ENCODE measurements at places on chromosomes 7 and 10.

DNA sequence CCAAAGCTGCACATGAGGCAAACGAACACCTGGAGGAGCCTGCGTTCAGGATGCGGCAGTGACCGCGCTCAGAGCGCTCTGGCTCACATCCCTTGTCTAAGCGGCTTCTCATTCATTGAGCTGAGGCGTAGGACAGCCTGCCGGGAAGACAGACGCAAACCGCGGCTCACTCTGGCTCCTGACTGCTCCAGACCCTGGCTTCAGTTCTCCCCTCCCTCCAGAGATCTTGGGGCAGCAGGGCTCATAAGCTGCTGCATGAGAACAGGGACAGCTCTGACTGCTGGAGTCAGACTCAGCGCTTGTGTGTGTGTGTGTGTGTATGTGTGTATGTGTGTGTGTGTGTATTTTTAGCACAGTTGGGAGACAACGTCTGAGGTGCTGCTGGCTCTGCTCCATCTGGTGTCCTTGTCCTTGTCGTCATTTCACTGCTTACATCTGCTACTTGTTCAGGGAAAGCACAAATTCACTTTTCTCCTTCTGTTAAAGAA lies 15.8 kb upstream of the LYZL2 start:
- DNase-seq, result no peak

- DNase-seq, result no peak
Observed at GRCh38 chr10:127890832-127891334, 1.9 kb downstream of the CLRN3 start.

DNA sequence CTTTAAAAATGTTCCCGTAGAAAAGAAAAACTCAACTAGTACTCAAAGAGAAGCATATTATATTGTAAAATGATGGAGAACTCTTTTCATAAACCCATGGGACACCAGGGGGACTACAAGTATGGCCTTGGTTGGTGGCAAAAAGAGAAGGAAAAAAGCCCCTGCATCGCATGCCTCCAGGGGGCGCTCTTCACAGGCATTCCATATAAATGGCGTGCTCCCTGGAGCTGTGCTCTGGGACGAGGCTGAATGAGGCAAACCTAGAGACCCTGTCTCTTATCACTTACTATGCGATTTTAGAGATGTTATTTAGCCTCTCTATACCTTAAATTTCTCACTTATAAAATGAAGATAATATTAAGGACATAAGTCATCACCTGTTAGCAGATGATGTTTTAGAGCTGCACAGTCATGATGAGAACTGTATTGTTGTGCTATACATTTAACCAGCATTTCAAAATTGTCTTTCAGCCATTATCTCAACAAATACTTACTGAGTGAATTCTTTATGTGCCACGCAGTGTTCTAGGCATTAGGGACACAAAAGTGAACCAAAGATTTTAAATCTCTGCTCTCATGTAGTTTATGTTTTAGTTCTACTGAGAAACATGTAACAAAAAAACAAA lies 105.8 kb downstream of the ARHGAP21 start:
- peak; percentile 51 for DNase-seq

DNA sequence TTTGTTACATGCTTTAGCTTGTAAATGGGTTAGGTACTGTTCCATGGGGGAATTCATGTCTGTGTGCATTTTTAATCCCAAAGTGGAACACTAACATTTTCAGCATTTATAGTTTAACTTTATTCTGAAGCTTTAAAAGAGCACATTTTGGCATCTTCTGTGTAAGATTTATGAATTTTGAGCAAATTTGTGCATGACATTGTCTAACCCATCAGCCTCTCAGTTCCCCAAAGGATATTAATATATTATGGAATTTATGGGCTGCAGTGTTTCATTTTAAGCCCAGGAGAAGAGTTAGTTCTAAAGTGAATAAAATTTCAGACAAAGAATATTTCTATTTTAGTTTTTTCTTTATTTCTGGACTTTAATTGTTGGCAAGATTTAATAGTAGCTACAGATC lies 421.4 kb downstream of the PLXDC2 start:
- no peak for DNase-seq

DNA sequence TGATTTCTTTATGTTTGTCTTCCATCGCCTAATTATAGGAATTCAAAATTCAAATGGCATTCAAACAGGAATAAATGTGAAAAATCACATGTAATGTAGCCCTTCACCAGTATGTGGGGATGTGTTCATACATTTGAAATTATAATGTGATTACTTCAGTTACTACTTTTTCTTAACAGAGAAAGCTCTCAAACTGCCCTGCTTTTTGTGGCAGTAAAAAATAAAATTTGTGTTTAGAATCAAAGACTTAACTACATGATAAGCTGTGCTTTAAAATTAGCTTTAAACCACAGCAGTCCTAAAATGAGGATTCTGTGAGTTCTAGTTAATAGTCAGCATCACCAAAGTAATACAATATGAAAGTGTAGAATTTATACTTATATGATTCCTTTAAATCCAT lies 7.8 kb upstream of the HERC4 start:
- no peak for DNase-seq

GRCh38 chr7:23514755-23515154 lies 17.0 kb downstream of the TRA2A start:
- DNase-seq, result no peak

GRCh38 chr7:42431873-42432272 lies 194.9 kb upstream of the GLI3 start:
- DNase-seq, result no peak

DNA sequence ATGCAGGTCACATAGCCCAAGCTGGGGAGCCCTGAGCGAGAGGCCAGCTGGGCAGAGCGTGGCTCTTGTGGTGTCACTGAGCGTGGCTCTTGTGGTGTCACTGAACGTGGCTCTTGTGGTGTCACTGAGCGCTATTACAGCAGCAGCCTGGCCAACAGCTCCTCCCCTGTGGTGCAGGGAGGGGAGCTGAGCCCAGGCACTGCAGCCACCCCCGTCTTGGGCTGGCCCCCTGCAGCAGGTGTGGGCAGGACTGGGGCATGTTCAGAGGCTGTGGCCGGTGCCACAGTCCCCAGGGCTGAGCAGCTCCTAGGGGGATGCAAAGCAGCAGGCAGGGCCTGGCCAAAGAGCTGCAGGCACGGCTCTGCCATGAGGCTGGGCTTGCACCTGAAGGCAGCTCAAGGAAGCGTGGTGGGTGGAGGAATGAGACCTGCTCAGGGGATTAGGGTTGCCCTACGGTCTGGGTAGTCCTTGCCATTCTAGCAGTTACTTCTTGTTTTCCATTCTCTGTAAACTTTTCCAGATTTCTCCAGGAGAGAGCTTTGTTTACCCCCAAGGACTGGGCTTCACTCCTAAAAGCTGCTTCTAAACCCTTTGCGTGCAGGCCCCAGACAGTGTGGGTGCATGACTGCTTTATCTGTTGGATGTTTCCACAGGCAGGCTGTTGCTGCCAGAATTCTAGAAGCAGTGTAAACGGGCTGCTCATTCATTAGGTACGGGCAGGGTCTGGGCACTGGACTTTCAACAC lies 29.2 kb downstream of the ZNF783 start:
- peak; percentile 40 for DNase-seq

- DNase-seq, result no peak
Observed at GRCh38 chr10:129029051-129029450, 438.0 kb upstream of the MGMT start.

DNA sequence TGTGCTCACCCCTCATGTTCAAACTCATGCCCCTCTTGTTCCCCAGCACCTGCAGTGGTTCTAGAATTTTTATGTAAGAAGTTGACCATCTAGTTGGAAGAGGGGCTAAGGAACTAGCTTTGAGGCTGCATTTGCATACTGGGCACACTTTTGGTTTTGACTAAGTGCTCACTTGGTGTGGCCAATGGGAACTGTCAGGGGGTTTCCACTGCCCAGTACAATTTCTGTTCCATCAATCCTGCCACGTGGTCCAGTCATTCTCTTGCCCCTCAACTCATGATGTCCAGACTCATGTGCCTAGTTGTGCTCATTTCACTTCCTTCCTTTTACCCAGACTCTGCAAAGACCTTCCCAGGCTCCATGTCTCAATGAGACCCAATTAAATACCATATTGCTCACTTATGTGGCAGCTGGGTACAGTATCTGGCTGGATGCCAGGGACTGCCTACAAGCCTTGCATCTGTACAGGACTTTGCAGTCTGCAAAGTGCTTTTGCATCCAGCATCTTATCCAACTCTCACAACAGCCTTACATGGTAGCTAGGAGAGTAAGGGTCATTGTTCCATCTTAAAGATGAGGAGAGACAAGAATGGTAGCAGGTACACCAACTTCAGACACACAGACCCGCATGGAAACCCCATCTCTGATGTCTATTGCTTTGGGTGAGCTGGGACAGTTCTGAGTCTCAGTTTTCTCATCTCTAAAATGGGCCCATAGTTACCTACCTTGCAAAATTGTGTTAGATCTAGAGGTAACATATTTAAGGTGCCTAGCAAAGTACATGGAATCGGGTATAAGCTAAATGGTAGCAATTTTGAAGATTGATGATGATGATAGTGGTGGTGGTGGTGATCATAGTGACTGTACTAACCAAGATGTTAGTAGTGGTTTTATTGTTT lies 30.1 kb upstream of the KCNMA1 start:
- DNase-seq, result no peak

DNA sequence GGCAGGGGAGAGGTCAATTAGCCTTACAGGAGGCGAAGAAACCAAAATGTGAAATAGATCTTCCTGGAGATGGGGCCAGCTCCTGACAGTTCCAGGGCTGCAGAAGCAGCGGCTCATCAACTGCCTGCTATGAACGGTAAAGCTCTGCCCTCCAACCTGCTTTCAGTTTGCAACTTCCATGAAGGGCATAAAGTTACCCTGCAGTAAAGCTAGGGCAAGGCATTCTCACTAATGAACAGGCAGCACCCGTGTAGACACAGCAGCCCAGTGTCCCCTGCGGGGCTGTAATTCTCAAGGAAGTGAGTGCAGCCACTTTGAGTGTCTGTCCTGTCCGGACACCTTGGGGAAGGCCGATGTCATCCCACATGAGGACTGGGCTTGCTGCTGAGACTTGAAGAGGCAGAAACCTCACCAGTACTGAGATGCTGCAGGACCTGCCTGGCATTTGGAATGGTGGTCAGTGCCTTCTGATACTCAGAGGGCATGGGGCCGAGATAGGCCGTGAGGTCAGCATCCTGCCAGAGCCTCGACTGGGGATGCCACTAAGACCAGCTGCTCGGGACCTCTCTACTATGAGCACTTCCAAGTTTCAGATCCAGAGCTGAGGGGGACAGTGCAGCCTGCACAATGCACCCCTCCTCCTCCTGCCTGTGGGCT lies 26.1 kb upstream of the C10orf53 start:
- no peak for DNase-seq

GRCh38 chr7:130350945-130351790 lies 6.6 kb downstream of the CPA5 start:
- no peak for DNase-seq

GRCh38 chr10:93081834-93082233 lies 8.1 kb downstream of the CYP26A1 start:
- DNase-seq, result no peak

DNA sequence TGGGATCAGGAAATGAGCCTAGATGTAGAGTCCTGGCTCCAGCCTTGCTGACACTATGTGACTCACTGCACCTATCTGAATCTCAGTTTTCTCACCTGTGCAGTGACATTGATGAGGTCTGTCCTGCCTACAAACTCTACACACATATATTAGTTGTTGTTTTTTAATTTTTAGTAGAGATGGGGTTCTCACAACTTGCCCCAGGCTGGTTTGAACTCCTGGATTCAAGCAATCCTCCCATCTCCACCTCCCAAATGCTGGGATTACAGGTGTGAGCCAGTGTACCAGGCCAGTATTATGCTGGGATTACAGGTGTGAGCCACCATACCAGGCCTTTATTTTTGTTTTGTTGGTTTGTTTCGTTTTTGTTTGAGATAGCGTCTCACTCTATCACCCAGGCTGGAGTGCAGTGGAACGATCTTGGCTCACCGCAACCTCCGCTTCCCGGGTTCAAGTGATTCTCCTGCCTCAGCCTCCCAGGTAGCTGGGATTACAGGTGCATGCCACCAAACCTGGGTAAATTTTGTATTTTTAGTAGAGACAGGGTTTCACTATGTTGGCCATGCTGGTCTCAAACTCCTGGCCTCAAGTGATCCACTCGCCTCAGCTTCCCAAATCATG lies 11.8 kb upstream of the DDIT4 start:
- no peak for DNase-seq

DNA sequence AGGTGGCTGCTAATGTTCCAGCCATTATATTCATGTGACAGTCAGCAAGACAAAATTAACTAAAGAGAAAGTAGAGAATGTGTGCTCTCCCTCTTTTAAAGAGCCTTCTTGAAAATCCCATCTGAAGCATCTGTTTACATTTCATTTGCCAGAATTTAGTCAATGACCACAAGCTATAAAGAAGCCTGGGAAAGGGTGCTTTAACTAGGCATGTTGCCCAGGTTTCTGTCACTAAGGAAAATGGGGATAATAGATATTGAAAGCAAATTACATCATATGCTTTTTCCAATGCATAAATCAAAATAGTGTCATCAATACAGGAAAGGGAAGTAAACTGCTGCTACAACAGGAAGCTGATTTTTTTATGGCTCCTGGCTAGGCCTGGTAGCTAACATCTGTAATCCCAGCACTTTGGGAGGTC lies 67.7 kb downstream of the ELAPOR2 start:
- DNase-seq, result no peak

- peak; percentile 11 for DNase-seq
Observed at GRCh38 chr10:116049158-116049973, 223.6 kb downstream of the GFRA1 start.

GRCh38 chr7:112726076-112726475 lies 64.1 kb downstream of the TMEM168 start:
- DNase-seq, result peak; percentile 19

DNA sequence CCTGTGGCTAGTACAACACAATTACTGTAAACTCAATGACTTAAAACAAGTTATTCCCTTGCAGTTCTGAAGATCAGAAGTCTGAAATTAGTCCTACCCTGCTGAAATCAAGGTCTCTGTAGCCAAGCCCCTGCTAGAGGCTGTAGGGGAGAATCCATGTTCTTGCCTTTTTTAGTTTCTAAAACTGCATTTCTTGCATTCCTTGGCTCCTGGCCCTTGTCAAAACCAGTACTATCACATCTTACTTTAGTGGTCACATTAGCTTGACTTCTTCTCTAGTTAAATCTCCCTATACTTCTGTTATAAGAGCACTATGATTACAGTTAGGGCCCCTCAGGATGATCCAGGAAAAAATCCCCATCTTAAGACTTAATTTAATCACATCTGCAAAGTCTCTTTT lies 567.0 kb downstream of the GFRA1 start:
- DNase-seq, result no peak

DNA sequence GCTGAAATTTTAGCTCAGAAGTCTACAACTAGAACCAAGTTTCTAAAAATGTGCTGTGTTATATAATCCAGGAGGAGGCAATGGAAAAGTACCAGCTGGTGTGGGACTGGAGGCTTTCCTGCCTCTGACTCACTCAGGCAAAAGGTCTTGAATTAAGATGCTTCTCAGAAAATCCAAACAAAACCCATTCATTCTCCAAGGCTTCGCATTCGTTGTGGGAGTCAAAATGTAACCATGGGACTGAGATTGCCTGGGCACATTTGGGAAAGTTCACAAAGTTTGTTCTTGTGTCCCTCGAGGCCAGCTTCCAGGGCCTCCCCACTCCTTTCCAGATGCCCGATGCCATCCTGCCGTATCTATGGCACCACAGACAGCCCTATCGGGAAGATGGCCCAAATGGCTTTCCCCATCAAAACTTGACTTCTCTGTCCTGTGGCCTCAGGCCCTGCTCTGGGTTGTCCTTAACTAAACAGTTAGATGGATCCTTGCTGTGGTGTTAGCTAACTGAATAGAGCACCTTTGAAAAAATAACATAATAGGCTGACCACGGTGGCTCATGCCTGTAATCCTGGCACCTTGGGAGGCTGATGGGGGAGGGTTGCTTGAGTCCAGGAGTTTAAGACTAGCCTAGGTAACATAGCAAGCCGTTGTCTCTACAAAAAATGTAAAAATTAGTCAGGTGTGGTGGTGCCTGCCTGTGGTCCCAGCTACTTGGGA lies 180.5 kb downstream of the PFKFB3 start:
- DNase-seq, result no peak
